ENCODE measurements at places on chromosomes 12 and 14. TPM values are rescaled to one million over a fixed set of nuclear protein-coding genes. Genes with fewer than 3 reads are reported as not detected.

Gene GRIP1
- 7.7 TPM for total RNA-seq

Gene GPR132
- total RNA-seq, result 0.24 TPM

DNA sequence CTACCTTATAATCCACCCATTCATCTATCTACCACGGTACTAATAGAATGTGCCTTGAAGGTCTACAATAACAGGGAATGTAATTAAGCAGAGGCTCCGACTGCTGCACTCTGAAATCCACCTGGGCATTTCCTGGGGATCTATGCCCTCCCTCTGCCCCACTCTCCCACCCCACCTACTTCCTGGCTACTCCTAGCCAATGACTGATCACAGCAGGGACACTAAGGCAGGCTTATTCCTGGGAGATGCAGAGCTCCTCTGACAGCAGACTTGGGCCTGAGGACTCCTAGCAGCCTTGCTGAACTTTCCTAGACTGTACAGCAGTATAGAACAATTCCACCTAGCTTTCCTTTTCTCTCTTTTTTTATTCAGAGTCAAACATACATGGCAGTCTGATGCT, 91.1 kb upstream of the DHRS4 start:
- no peaks in the 10 kb centered on the region for H3K4me1 ChIP-seq
- no peak overlapping the region for H3K27ac ChIP-seq
- H3K27me3 ChIP-seq, result no peaks in the 10 kb centered on the region
- no peak overlapping the region for H3K4me3 ChIP-seq
- H3K36me3 ChIP-seq, result no peaks in the 10 kb centered on the region
- DNase-seq, result no peak

DNA sequence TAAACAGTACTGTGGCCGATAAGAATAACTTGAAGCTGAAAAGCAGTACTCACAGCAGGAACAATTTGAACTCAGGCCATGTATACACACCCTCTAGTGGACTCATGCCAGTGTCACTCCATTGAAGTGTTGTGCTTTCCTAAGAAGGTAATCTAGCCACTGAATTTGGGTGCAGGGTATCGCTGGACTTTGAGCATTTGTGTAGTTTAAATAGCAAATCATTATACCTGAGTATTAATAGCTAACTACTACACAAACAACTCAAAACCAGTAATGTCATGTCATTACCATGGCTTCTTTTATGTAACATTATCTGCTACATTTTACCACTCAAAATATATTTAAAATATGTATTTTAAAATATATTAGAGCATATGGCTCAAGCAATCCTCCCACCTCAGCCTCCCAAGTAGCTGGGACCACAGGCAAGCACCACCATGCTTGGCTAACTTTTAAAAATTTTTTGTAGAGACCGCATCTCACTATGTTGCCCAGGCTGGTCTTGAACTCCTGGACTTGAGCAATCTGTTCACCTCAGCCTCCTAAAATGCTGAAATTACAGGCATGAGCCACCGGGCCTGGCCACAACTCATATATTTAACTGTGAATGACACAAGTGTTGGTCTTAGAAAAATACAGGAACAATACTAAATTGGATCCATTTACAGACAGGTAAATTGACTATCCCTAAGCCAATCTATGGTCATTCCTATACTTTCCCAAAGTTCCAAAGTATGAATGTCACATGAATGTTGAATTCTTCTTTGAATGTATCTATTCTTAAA, 25.6 kb upstream of the ARID4A start:
- no peaks in the 10 kb centered on the region for H3K36me3 ChIP-seq
- H3K27ac ChIP-seq, result peak overlapping the region; percentile 71
- no peak overlapping the region for H3K4me3 ChIP-seq
- peaks cover 5% of the 10 kb centered on the region for H3K4me1 ChIP-seq

DNA sequence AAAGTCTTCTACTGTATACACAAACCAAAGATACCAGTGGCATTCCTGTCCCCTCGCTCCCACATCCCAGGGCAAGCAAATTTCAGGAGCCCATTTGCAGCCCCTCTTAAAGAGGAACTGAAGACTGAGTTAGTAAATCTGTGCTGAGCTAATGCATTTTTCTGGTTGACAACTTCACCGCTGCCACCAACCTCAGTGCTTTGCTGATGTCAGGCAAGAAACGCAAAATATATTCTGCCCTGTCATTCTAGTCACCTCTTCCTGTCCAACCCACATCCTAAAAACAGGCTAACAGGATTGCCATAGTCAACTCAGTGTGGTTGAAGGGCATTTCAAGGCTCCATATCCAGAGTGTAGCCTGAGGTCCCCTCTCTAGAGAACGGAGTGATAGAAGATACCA, 59.4 kb upstream of the FICD start:
- no peak overlapping the region for H3K27ac ChIP-seq
- H3K4me3 ChIP-seq, result no peak overlapping the region
- no peaks in the 10 kb centered on the region for H3K4me1 ChIP-seq
- peaks cover 5% of the 10 kb centered on the region for H3K27me3 ChIP-seq
- DNase-seq, result no peak
- H3K36me3 ChIP-seq, result no peaks in the 10 kb centered on the region
